GM12892 (cell line): ENCODE measurements at places on chromosomes 6 and 20.

- DNase-seq: no peak
Measured at GRCh38 chr6:159716247-159717096, 10.8 kb upstream of the WTAP start.

DNA sequence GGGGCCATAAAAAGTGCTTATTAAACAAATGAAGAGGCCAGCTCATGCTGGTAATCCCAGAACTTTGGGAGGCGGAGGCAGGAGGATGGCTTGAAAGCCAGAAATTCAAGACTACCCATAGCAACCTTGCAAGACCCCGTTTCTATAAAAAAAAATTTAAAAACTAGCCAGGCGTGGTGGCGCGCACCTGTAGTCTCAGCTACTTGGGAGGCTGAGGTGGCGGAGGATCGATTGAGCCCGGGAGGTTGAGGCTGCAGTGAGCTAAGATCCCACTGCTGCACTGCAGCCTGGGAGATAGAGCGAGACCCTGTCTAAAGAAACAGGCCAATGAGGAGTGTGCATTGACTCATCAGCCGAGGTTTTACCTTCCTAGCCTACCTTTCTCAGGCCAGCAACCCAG lies 15.2 kb downstream of the NPEPL1 start:
- no peak for DNase-seq

DNA sequence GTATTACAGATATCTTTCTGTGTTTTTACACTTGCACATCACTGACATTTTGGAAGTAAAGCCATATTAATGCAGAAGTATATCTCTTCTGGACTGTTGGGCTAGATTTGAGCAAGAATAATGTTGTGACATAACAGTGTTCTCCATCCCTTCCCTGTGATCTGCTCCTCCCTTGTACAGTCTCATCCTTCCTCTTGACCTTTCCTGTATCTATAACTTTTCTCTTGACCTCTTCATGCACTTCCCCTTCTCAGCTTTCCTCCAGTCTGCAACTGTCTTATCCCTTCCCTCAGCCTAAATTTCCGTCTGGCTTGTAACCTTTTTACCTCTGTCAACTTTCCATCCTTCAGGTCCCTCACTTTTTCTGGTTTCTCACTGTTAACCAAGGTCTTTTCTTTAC lies 29.8 kb downstream of the NCOA3 start:
- DNase-seq: no peak

DNA sequence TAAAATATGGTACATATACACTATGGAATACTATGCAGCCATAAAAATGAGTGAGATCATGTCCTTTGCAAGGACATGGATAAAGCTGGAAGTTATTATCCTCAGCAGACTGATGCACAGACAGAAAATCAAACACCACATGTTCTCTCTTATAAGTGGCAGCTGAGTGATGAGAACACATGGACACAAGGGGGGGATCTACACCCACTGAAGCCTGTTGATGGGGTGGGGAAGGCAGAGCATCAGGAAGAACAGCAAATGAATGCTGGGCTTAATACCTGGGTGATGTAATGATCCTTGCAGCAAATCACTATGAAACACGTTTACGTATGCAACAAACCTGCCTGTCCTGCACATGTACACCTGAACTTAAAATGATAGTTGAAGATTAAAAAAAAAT lies 71.3 kb downstream of the MANEA start:
- DNase-seq: no peak

GRCh38 chr6:13534536-13534935 lies 39.9 kb upstream of the SIRT5 start:
- DNase-seq: no peak

DNA sequence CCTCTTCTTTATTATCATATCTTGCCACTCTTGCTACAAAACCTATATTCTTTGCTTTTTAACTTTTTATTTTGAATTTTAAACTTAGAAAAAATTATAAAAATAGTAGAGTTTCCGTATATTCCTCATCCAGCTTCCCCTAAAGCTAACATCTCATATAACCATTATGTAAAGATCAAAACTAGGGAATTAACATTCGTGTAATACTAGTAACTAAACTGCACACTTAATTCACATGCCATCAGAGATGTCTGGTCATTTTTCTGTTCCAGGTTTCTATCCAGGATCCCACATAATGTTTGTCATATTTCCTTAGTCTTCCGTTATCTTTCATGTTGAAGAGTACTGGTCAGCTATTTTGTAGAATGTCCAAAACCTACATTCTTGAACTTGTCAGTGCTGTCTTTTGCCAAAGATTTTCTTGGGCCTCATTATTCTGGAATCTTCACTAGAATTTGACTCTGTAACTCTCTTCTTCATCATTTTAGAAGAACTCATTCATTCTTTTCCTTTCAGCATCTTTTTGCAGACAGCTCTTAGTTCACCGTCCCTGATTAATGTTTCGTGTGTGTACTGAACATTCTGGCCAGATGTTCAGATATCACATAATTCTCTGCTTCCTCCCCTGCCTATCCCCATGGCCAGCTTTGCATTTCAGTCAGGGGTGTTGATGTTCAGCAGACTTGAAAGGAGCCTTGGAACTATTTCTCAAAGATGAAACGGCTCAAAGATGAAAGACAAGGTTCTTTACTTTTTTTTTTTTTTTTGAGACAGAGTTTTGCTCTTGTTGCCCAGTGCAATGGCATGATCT lies 9.4 kb downstream of the CTNNBL1 start:
- no peak for DNase-seq

- no peak for DNase-seq
Measured at GRCh38 chr20:43799150-43799711, 72.4 kb upstream of the GTSF1L start.

GRCh38 chr20:17655865-17656479 lies 26.1 kb downstream of the RRBP1 start:
- no peak for DNase-seq

GRCh38 chr6:11322252-11322885 lies 89.9 kb upstream of the NEDD9 start:
- no peak for DNase-seq

GRCh38 chr6:50380406-50381098 lies 330.8 kb upstream of the DEFB112 start:
- no peak for DNase-seq

GRCh38 chr6:113558966-113559365 lies 298.2 kb upstream of the MARCKS start:
- DNase-seq: no peak

- DNase-seq: no peak
Measured at GRCh38 chr6:116070616-116071389, 10.1 kb upstream of the FRK start.
